ENCODE measurements at places on chromosomes 11 and 22.
A peak's percentile ranks its signal among the peaks of the same experiment; 100 is the strongest.

DNA sequence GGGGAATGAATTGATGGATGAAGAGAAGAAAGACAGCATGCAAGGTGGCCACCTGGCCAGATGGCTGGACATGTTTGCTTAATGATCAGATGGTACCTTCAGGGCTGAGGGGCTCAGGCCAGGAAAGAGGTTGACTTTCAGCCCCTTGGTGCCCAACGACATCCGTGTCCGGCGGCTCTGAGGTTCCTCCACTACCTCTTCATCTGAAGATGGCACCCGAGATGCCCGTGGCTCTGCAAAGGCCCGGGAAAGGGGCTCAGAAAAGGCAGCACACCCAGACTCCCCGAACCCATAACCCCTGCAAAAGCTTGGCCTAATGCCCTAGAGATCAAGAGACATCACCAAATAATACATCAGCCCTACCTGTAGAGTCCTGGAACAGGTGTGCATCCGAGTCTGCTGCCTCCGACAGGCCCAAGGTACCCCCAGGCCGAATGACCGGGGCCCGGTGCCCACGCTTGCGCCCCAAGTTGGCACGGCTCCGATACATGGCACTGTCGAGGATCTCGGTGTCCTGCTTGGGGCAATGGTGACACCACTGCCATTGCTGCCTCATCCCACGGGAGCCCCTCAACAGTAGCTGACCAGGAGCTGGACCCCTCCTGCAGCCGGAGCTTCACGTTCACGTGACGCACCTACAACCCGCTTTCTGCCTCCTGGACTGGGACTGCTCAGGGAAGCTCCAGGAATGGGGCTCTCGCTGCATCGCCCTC lies 22.9 kb downstream of the TNKS1BP1 start:
- DNase-seq: no peak

- DNase-seq: no peak
Observed at GRCh38 chr11:48055292-48056132, 75.2 kb downstream of the PTPRJ start.

GRCh38 chr11:44875037-44875436 lies 75.6 kb downstream of the TP53I11 start:
- DNase-seq: no peak

DNA sequence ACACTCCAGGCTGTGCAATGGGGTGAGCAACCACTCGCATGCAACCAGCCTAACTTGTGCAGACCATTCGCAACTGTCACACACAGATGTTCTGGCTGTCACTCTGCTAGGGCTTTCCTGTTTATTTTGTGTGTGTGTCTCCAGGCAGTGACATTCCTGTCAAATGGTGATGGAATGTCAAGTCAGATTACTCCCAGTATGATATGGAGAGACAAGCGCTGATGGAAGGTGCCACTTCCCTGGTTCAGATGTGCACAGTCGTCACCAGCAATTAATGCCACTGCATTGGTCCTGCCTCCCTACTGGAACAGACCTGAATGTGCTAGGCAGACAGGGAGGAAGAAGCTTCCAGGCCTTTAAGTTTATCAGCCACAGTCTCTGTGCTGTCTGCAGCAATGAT lies 442.4 kb upstream of the ISX start:
- no peak for DNase-seq

DNA sequence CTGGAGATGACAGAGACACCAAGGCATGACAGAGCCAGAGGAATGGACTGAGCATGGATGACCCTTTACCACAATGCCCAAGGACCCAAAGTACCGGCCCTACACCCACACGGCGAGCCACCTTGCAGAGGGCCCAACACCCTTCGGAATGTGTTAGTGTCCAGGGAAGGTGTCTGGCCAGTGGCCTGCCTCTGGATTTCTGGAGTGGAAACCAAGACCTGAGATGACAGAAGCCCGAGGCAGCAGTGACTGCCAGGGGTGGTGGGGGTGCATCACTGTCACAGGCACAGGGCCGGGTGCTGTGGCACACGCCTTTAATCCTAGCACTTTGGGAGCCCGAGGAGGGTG lies 28.7 kb downstream of the PDGFB start:
- DNase-seq: no peak

DNA sequence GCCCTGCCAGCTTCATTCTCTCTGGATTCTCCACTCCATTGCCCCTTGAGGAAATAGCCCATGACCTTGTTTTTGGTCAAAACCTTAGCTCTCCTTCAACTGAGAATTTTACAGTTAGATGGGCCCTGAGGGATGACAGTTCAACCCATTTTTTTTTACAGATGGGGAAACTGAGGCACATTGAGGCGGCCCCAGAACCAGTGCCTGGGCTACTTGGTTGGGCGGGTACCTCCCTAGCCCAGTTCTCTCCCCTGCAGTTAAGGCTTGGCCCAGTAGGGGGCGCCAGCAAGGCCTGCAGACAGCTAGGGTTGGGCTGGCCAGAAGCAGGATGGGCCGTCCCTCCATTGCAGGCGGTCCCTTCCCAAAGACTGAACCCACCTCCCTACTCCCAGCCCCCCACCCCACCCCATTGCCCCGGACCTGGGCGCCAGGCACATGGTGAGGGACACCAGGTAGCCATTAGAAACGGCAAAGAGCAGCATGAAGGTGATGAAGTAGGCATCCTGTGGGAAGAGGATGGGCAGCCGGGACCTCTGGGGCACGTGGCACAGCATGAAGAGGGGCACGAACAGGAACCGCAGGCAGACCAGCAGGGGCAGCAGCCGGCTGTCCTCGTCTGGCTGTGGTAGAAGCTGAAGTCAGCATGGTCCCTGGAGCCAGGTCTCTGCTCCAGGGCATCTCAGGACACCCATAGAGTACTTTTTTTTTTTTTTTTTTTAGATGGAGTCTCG lies 7.6 kb downstream of the SLC29A2 start:
- peak; percentile 85 for DNase-seq

DNA sequence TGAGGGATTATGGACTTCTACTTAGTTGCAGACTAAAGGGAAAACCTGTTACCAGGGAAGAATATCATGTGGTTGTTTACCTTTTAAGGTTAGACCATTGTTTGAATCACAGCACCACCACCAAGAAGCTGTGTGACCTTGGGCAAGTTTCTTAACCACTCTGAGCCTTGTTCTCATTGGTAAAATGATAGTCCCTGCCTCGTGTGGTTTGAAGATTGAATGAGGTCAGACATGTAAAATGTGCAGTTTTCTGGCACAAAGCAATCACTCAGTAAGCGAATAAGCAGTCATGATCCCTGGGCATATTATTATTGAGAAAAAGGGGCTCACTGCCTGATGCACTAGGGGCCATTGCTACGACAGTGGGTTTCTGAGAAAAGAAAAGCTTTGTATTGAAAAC lies 28.3 kb downstream of the MOV10L1 start:
- no peak for DNase-seq

GRCh38 chr22:17984114-17984513 lies 40.2 kb downstream of the MICAL3 start:
- DNase-seq: no peak

GRCh38 chr22:25669253-25670069 lies 72.5 kb upstream of the MYO18B start:
- DNase-seq: no peak

- peak; percentile 68 for DNase-seq
Observed at GRCh38 chr22:24727218-24727851, 47.2 kb downstream of the PIWIL3 start.

- DNase-seq: no peak
Observed at GRCh38 chr22:35921044-35921443, 107.6 kb downstream of the RBFOX2 start.

GRCh38 chr11:70546191-70546940 lies 148.0 kb downstream of the CTTN start:
- DNase-seq: no peak

DNA sequence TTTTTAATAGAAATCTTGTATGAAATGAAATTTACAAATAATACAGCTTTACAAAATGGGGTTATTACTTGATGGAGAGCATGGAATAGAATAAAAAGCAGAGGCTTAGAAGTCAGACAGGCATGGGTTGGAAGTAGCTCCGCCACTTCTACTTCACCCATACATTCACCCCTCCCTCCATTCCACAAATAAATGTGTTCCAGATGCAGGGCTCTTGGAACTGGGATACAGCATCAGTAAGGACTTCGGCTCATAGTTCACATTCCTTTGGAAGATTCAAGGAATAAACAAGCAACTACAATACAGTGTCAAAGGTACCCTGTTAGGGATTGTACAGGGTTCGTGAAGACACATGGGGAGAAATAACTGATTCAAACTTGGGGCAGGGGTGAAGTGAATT lies 156.8 kb downstream of the WNT11 start:
- no peak for DNase-seq

DNA sequence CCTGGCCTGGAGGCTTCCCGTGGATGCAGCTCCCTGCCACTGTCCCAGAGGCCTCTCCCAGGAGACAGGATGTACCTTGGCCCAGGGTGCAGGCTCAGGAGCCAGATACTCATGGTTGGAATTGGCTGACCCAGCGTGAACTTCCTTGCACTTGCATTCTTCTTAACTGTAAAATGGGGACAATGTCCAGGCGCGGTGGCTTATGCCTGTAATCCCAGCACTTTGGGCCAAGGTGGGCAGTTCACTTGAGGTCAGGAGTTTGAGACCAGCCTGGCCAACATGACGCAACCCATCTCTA lies 20.1 kb upstream of the ST3GAL4 start:
- no peak for DNase-seq

GRCh38 chr11:78040691-78041379 lies 17.8 kb upstream of the KCTD14 start:
- DNase-seq: no peak

GRCh38 chr11:107044503-107044902 lies 26.2 kb upstream of the GUCY1A2 start:
- DNase-seq: no peak

- no peak for DNase-seq
Observed at GRCh38 chr11:75196426-75196825, 44.1 kb upstream of the TPBGL start.

DNA sequence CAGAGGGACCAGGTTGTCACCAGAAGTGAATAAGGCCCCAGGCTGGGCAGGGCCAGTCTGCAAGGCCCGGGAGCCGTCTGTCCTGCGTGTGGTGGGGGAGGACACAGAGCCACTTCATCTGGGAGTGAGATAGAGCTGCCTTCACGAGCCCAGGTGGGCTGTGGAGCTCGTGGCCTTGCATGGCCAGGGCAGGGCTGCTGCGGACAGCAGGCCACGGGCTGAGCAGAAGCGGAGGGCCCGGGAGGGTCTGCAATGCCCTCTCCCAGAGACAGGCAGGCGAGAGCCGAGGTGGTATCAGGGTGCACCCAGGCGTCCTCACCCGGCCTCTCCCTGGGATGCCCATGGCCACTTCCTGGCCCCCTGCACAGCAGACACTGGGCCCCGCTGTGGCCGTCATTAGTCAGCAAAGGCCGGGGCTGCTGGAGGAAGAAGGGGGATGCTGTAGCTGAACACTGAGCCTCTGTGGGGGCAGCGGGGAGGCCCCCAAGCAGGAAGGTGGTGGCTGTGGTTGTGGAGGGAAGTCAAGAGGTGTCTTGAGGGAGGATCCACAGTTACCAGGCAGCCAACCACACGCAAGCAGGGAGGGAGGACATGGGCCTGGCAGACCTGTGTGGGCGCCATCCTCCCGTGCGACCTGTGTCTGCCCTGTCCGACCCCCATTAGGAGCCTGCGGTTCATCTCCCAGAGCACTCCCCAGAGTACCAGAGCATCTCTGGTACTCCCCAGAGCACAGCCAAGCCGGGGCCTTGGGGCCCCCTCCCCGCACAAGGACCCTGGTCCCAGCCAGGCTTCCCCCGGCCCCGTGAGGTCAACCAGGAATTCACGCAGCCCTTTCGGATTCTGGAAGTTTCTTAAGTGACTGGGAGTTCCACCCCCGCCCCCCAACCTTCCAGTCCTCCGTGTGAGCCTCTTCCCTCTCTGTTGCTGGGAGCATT lies 1109.5 kb downstream of the BRD1 start:
- no peak for DNase-seq

Measured in HEK293T (cell line).